ENCODE measurements at places on chromosomes 3 and 15.

GRCh38 chr3:54567949-54568348, 359.9 kb downstream of the LRTM1 start:
- no peak for DNase-seq

- no peak for DNase-seq
Observed at GRCh38 chr15:91967935-91968606, 114.6 kb downstream of the SLCO3A1 start.

- no peak for DNase-seq
Observed at GRCh38 chr3:4079339-4080195, 223.6 kb upstream of the SETMAR start.

- DNase-seq, result no peak
Observed at GRCh38 chr3:28124882-28125281, 116.5 kb upstream of the CMC1 start.

GRCh38 chr3:156382458-156383346, 172.2 kb downstream of the SSR3 start:
- DNase-seq, result no peak
